ENCODE measurements at places on chromosomes 16 and 17.

- DNase-seq = no peak
Measured at GRCh38 chr17:2058586-2059546, 4.0 kb downstream of the HIC1 start.

DNA sequence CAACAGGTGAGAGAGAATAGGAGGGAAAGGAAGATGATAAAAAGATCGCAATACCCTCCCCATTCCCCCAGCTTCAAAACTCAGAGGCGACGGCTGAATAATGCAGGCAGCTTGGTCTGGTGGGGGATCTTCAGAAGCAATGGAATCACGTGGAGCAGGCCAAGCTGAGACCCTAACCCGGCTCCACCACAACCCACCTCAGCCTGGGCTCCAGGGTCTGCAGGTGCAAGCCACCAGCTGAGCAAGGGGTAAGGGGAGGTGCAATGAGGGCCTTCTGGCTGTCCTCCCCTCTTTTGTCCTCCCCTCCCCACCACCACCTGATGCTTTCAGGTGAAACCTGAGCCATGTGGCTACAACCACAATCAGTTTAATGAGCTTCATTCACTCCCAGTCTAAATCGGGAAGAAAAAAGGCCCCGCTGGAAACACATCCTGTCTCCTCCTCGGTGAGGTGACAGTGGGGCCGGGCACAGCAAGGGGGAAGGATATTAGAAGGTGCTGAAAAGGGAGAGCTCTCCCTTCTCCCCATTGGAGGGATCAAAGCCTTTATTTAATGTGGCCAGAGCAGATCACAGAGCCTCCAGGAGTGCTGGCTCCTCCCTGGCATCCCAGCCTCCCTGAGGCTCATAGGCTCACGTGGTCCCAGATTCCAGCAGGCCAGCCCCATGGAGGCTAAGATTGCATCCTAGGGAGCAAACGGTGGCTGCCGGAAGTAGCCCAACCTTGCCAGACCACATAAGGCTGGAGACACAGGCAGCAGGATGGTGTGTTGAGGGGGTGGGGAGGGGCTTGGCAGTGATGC lies 261.0 kb downstream of the SOX9 start:
- DNase-seq = peak; percentile 91

DNA sequence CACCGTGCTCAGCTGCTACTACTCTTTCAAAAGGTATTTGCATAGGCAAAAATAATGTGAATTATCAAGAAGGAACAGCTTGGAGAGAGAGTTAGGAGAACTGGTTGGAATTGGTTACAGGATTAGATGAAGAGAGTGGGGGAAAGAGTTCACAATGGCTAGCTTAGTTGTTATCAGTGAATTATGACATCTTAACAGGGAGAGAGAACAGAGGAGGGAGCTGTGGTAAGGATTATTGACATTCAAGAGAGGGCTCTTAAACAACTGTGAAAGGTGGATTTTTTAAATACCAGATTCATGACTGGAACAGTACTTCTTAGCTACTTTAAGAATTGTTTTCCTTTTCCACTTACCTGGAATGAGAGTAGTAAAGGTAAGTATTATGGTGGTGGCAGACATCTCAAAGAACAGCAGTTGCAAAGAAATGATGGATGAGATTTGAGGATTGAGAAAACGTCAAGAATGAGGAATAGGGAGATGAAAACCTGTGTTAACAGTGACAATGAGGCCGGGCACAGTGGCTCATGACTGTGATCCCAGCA lies 43.9 kb upstream of the SLC5A11 start:
- no peak for DNase-seq

- DNase-seq = no peak
Measured at GRCh38 chr17:56815711-56816110, 18.0 kb downstream of the C17orf67 start.

DNA sequence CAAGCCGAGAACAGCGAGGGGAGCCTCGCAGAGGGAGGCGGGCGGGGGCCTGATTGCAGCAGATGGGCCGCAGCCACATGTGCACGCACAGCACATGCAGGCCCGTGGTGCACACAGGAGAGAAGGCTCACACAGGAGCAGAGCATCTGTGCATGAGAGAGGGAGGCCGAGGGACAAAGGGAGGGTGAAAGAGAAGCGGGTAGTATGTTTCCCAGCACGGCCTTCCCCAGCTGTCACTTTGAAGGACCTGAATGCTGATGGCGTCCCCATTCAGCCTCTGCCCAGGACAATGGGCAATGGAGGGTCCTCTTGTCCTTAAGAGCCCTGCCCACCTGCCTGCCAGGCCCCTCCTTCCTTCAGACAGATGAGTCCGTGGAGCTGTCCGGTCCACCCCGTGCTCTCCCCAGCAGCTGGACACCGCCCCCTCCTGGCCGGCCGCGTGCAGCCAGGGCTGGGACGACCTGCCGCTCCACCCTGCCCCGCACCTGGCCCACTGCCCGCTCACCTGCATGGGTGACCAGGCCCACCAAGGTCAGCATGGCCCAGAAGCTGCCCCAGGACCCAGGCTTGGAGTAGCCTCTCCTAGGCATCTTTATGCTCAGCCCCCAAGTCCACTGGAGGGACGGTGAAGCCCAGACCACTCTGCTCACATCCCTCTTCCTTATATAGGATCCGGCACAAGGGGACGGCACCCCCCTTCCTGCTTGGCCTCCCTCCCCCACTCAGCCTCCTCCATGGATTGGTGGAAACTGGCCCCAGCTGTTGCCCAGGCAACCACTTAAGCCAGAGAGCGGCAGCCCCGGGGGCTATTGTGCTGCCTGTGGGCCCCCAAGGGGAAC lies at the start of gene BTBD17:
BTBD17 (minus strand) TSS at position 639 of the 839 bp plus-strand sequence; CDS start at position 590, 49 bp downstream.
- DNase-seq = peak; percentile 72
